ENCODE measurements at places on chromosomes 1 and 21.

DNA sequence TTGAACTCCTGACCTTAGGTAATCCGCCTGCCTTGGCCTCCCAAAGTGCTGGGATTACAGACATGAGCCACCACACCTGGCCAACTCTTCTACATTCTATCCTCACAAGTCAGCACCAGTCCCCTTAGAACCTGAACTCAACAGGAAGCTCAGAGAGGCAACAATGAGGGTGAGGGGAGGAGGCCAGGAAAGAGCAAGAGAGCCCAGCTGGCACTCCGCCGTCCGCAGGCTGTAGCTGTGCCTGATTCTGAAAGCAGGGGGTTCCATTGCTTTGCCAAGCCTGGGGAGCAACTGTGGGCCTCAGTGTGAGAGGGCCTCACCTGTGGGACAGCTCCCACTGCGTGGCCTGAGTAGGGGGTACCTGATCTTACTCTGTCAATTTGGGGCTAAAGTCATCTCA is 18.7 kb downstream of the STK40 start:
- DNase-seq = no peak

DNA sequence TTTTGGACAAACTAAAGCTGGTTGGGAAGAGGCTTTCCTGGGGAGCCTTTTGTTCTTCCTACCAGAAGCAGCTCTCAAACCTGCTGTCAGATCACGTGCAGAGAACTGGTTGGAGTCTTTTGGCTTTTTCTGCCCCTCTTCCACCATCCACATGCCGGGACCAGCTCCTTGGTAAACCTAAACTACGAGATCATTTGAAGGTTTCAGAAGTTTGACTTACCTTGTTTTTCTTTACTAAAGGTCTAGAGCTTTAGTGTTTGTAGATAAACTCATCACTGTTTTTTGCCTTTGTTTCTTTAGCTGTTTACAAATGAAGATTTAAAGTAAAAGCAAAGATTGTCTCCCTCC is 113.4 kb downstream of the HLX start:
- DNase-seq = no peak

DNA sequence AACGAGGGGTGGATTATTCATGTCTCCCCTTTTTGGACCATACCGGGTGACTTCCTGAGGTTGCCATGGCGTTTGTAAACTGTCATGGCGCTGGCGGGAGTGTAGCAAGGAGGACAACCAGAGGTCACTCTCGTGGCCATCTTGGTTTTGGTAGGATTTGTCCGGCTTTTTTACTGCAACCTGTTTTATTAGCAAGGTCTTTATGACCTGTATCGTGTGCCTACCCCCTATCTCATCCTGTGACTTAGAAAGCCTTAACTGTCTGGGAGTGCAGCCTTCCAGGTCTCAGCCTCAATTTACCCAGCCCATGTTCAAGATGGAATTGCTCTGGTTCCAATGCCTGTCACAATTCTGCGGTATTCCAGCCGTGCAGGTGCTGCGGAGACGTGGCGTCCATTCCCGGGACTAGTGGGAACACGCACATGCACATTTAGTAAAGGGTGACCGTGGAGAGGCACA is 40.2 kb upstream of the ZNF496 start:
- no peak for DNase-seq

DNA sequence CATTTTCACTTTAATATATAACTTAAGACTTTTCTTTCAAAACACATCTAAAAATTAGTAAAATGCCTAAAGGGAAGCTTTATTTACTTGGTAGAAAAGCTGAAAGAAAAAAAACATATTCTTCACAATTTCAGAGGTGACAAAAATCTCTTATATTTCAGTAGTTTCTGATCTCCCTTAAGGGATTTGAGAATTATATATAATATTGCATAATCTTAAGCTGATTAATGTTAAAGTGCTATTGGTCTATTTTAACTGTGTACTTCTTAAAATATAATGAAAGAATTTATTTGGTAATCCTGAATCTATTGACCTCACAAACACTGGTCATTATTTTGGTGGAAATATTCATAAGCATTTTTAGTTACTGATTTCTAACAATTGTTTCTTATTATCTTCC is 1.2 kb upstream of the VPS45 start:
- no peak for DNase-seq

- DNase-seq = no peak
These were observed 3.4 kb downstream of the PRAMEF12 start for GRCh38 chr1:12776801-12777557.

DNA sequence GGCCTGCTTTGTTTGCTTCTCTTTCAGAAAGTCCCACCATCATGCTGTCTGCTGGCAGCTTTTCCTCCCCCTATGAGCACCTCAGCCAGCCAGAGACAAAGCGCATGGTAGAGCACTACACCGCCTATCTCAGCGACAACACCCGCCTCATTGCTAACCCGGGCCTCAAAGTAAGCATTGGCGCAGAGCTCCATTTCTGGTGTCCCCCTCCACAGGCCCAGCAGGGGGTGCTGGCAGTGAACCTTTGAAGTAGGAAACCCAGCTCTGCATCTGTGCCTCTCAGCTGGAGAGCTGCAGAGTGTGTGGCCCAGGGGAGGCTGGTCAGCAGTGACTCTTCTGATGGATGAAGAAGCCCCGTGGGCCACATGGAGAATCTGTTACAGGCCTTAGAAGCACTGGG is 81.2 kb upstream of the RAVER2 start:
- no peak for DNase-seq

GRCh38 chr1:183186841-183187240 is 777 bp downstream of the LAMC2 start:
- DNase-seq = no peak

- no peak for DNase-seq
These were observed 78.6 kb downstream of the LAMC1 start for GRCh38 chr1:183101841-183102276.

DNA sequence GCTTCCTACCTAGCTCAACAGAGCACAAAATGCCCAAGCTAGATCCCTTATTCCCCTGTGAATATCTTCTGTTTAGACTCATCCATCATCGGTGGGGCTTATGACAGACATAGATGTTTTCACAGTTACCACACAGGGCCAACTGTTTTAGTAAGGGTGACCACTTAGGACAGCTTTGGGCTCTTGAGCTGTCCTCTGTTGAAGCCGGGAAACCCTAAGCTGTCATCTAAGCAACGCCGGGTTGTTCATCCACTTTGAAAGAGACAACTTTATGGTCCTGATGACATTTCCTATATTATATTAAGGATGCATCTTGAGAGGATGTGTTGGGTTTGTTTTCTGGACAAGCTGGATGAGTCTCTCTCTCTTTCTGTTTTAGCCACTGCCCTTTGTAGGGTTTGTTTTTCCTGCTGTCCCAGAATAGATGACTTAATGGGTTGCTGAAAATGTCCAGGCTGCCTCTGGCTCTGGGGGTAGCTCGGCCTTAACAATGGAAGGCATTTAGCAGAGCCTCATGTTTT is 110.5 kb upstream of the UBE2U start:
- DNase-seq = no peak

GRCh38 chr1:54950006-54950368 is 30.4 kb upstream of the TMEM61 start:
- no peak for DNase-seq

- no peak for DNase-seq
These were observed 37.6 kb upstream of the CLIC4 start for GRCh38 chr1:24707687-24708086.

DNA sequence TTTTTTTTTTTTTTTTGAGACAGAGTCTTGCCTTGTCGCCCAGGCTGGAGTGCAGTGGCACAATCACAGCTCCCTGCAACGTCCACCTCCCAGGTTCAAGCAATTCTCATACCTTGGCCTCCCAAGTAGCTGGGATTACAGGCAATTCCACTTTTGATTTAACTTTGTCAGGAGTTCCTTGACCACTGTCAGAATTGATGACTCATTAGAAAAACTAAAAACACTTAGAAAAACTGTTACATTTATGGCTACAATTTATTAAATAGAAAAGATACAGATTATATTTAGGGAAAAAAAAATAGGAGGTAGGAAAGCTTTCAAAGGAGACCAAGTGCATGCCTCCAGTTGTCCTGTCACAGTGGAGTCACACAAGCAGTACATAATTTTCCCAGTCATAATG is 20.0 kb downstream of the ZNF678 start:
- DNase-seq = no peak

GRCh38 chr1:200969726-200970561 is 53.6 kb downstream of the KIF21B start:
- DNase-seq = no peak

- DNase-seq = no peak
These were observed 66.0 kb downstream of the CTH start for GRCh38 chr1:70477090-70477489.

DNA sequence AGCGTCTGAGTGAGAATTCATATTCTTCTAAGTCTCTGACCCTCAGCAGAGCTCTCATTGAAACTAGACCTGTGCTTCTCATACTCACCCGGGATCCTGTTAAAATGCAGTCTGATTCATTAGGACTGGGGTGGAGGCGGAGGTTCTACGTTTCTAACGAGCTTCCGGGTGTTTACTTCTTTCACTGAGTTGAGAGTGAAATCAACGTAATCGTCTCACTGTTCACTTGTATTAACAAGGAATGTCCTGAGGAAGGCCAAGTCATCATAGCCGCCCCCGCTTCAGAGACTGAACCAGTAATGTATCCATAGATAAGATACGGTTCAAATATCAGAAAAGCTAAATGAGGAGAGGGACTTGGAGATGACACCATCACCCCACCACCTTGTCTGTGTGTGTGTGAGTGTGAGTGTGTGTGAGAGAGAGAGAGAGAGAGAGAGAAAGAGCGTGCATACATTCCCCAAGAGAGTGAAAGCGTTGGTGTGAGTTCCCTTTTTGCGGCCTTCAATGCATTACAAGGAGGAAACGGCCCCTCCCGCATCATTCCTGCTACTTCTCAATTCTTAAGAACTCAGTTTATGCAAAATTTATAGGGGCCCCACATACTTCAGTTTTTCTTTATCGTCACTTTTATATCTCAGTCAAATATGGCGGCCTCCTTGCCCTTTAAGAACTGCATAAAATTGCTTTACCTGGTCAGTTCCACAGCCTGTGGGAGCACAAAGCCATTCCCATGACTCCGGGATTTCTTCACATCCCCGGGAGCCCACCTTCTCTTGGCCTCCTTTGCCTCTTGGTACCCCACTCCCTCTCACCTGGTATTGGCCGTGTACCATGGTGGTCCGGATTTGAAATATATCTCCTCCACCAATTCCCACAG is 19.8 kb downstream of the KMO start:
- DNase-seq = no peak

DNA sequence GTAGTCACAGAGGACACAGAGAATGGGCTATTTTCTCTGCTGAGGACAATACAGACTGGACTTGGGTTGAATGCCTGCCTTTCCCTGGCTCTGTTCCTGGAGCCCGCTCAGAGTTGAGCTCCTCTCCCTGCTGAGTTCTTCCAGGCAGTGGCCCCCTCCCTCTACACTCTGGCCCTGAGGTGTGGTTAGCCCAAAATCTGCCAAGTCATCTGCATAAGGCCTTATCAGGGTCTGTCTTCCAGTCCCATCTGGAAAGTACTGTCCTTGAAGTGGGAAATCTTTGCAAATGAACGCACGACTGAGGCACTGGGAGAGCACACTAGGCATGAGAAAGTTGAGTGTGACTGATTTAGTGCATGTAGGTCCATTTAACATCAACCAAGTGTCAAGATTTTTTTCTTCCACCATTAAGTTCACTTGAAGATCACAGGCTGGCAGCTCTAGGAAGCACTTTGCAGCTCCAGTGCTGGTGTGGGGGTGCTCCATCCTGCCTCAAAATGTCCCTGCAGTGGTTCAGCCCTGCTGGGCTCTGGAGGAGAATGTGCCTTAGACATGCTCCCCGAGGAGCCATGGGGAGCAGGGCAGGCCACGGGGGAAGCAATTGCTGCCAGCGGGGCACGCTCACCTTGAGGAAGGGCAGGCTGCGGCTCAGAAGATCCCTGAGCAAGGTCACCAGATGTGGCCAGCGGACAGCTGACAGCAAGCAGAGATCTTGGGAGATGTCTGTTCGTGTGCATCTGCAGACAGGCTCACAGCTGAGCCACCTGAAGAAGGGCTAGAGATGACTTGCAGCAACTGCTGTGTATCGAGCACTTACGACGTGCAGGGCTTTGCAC is 41.5 kb downstream of the IER5 start:
- no peak for DNase-seq

- no peak for DNase-seq
These were observed 87.0 kb downstream of the SIPA1L2 start for GRCh38 chr1:232542633-232543593.

DNA sequence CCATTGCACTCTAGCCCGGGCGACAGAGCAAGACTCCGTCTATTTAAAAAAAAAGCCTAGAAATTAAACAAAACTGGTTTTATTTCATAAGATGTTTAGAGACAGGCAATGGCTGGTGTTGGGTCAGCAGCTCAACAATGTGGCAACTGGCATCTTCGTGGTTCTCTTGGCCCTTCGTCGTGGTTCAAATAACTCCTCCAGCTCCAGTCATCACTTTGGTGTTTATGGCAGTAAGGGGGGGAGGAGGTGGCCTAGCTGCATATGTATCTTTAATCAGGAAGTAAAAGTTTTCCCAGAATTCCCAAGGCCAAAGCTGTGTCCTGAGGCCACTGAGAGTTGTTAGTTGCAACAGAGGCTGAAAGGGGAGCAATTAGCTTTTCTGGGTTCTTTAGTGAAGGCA is 13.0 kb upstream of the LTN1 start:
- DNase-seq = no peak

- DNase-seq = no peak
These were observed 5.0 kb upstream of the GABRD start for GRCh38 chr1:2014181-2014580.

DNA sequence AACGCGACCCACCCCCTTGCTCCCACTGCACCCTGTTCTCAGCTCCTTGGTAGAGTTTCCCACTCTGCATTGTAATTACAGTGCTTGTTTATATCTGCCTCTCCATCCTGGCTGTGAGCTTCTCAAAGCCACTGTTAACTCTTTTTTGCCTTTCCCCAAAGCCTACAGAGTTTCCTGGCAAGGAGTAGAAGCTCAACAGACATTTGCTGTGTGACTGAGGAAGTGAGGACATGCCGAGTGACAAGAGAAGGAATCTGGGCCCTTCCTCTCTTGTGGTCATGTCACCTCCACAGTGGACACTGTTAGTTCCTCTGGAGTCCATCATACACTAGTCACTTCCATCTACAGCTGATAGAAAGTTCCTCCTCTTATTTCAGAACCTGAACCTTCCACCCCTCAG is 6.1 kb upstream of the IGSF8 start:
- no peak for DNase-seq

- no peak for DNase-seq
These were observed 11.6 kb downstream of the TINAGL1 start for GRCh38 chr1:31587720-31588423.

DNA sequence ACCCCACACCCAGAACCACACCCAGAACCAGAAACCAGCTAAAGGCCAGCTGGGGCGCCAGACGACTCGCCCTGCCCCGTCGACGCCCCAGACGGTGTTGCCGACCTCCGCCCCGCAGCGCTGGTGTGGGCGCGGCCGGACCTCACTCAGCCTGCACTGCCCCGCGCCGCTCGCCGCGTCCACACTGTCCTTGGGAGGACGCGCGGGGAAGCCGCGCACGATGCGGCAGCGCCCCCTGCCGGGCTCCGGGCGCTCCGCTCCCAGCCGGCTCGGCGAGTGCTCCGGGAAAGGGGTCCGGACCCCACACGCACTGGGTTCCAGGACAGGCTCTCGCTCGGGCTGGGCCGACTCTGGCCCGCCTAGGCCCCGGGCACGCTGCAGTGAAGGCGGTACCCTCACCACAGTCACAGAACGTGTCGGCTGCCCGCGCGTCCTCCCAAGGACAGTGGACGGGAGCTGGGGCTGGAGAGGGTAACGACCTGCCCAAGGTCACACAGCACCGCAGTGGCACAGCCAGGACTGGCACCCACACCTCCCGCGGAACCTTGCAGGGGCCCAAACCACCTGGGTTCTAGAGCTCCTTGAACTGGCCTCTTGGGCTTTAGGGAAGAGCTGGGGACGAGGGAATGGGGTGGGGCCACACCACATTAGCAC is 90.2 kb downstream of the DMRTA2 start:
- DNase-seq = no peak

Data from DMS79 (cell line).